GM12865 (cell line): ENCODE measurements at places on chromosomes 3 and 15.

GRCh38 chr3:190048932-190049441 lies 71.7 kb downstream of the P3H2 start:
- DNase-seq = peak; percentile 35

DNA sequence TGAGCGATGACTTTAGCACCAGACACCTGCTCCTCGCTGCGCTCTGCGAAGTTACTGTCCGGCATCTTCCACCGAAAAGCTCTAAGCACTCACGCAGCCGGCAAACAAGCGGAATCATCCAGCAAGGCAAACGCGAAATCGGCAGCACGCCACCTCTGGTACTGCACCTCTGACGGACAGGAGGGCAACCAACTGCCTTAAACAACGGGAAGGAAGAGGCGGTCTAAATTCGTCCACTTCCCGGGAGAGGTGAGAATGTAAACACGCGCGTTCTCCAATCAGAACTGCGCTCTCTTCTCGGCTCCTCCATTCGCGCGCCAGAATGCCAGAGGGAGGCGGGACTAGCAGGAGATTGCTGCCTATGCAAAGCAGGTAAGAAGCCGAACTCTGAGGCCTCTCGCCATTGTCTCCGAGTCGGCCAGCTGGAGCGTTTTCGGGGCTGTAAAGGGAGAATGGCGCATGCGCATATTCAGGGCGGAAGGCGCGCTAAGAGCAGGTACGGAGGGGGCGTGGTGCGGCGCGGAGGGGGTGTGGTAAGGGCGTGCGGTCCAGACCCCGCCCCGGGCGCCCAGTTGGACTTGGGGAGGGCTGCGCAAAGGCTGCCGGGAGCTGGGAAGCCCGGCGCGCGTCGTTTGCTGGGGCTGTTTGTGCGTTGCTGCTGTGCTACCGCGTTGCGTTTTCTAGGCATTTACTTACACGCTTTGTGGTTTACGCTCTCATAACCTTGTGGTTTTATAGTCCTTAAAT lies at the start of the genes BTD and HACL1:
Gene BTD (plus strand): TSS at position 347 of the 747 bp plus-strand sequence. CDS start 33,695 bp downstream, outside the sequence.
Gene HACL1 (minus strand): TSS at position 171 of the 747 bp plus-strand sequence. CDS start 106 bp downstream, at position 65.
- DNase-seq = peak; percentile 100

- DNase-seq = peak; percentile 15
Measured at GRCh38 chr3:139533781-139534454, 5.6 kb downstream of the RBP1 start.

DNA sequence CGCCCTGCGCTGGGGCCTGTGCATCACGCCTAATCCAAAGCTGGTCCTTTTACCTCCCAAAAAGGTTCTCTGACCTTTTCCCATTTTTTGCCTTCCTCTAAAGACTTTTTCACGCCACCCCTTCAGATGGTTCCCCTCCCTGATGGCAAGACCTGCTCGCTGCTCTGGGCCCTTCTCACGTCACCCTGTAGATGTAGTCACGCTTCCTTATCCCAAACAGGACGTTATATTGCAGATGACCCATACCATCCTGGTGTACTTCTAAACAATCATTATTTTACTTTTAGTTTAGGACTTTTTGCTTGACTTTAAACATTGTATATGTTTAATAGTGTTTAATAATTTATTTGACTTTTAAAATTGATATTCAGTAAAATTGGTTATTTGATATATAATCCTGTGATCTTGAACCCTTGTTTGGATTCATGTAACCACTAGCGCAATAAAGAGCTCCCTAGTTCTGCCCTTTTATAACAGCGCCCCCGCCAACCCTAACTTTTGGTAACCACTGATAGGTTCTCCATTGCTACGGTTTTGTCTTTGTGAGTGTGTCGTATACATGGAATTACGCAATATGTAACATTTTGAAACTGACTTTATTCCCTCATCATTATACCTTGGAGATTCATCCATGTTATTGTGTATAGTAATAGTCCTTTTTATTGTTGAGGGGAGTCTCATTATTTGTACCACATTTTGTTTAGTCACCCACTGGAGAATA lies 159.0 kb upstream of the CHRNA7 start:
- peak; percentile 24 for DNase-seq

DNA sequence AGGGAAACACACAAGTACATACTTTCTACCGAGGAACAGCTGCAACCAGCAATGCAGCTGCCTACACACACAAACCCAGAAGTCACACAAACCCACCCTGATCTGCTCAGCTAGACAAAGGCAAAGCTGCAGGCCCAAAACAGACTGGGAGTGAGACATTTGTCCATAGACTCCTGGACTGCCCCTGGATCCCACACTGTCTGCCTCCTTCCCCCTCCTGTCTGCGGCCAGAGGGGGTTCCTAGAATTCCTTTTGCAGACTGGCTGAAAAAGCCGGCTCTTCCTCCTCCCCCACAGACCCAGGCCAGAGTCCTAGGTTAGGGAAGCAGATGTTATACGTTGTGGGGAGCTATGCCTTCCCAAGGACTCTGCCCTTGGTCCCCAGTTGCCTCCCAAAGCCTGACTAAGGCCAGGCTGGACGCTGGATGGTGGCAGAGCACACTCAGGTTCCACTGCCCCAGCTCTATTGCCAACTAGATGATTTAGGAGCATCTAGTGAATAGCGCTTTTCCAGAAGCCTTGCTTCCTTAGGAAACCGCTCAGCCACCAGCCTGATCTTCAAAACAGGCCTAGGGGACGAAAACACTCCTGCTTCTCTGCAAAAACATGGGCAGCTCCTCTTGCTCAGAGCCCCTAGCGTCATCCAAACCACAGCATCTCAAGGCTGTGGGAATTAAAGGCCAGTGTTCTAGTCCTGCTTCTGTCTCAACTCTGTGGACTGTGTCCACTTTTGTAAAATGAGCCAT lies 37.4 kb upstream of the CILP start:
- no peak for DNase-seq

- no peak for DNase-seq
Measured at GRCh38 chr3:84998545-84998944, 39.8 kb downstream of the CADM2 start.

DNA sequence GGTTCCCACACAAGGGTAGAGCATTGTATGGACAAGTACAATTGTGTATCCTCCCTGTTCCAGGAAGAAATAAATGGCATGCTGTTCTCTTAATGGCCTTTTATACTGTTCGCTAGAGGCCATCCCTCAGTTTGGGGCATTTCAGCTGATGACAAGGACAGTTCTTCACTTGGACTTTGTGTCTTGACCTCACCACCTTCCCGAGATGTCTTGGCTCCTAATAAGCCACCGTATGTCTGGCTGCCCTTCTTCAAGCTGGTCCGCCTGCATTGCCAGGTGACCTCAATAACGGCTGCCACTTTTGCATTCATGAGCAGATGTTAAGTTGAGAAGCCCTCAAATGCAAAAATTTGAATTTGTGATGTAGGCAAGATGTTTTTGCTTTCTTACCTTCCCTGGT lies 24.1 kb downstream of the ZBTB38 start:
- no peak for DNase-seq

DNA sequence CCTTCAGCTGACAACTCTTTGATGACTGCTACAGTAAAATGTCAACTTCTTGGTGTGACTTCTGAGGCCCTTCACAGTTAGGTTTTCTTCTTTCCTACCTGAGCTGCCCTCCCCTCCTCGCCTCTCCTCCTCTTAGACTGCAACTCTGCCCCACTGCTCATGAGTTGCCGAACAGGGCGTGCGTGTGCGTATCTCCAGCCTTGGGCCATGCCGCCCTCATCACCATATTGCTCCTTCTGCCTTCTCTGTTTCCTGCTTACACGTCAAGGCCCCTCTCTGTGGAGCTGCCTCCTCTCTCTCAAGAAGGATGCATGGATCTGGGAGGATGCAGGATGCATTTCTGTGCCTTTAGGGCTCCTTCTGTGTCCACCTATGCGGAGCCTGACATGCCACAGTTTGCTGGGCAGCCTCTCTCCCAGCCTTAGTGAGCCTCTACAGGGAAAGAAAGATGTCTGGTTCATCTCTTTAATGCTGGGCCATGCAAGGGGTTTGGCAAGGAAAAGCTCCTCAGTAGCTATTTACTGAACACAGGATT lies 205.9 kb downstream of the RPLP1 start:
- DNase-seq = no peak
